Fibroblast of gingiva (primary cell): ENCODE measurements at places on chromosomes 2 and 18.

DNA sequence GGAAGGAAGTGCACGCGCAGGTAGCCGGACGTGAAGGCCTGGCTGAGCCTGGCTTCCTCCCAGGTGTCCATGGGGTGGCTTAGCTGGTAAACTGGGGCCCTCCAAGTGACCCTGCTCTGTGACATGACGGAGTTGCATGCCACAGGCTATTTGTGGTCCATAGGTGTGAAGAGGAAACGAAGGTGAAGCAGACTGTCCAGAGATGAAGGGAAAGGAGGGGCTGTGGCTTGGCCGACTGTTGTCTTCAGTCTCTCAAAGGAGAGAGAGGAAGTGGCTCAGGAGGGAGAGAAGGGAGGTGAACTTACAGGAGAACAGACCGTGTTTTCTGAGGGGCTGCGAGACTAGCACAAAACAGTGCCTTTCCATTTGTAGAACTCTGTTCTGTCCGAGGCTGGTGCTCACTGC is 19.3 kb downstream of the INPP5D start:
- DNase-seq = no peak

DNA sequence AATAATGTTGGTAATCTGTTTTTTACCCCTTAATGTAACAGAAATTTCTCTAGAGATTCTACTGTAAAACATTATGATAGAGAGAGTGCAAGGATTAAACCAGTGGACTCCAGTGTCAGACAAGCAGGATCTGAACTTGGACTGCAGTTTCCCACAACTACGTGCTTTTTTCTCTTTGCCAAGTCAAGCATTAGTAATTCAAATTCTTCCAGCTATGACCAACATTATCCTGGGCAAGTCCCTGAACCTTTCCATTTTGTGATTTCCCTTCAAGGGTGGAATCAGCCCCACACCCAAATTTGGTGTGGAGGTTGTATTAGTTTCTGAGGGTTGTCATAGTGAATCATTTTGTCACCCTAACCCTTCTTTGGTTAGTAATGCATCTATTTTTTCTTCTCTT is 482.0 kb downstream of the ZNF516 start:
- no peak for DNase-seq

DNA sequence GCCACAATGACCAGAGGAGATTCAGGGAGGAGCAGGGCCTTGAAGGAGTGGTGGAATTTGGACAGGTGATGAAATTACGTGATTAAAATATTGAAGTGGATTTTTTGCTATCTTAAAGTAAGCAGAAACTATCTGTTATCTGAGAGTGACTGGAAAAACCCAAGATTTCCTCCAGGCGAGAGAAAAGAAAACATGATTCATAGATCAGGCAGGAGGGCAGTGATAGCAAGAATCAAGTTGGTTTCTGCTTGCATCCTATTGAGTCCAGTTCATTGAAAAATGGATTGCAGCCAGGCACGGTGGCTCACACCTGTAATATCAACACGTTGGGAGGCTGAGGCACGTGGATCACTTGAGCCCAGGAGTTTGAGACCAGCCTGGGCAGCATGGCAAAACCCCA is 127.8 kb downstream of the NXPH2 start:
- DNase-seq = no peak

DNA sequence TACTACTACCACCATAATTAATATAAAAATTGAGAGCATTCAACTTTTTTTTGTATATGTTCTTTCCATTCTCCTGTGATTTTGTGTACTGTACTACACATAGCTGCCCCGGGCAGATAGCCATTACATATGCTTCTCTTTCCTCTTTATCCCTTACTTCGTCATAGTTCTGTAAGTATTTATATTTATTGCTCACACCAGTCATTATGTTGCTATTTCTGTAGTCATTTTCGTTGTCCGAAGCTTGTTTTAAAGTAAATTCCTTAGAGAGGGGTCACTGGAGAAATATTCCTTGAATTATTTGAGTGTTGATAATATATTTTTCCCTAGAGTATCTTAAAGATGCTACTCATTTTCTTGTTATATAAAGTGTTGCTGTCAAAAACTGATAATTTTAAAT is 144.0 kb downstream of the CLIP4 start:
- no peak for DNase-seq

GRCh38 chr2:223952280-223952968 is 4.8 kb upstream of the MRPL44 start:
- no peak for DNase-seq

GRCh38 chr2:96762529-96763311 is 2.0 kb downstream of the CNNM4 start:
- DNase-seq = no peak

DNA sequence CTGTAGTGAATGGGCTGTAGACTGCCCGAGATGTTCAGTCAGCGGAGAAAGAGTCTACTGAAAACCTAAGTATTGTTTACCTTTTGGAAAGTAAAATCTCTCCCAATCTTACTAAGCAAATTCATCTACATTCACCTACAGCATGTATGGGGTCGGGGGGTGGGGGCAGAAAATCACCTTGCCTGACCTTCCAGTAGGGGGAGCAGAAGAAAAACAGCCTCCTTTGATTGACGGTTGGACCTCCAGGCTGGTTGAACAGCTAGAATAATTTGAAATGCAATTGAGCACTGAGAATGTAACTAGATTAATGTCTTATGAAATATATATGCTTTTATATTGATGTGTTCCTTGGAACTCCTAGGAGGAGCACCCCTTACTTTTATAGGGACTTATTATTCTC is 10.0 kb downstream of the LRATD1 start:
- DNase-seq = no peak

DNA sequence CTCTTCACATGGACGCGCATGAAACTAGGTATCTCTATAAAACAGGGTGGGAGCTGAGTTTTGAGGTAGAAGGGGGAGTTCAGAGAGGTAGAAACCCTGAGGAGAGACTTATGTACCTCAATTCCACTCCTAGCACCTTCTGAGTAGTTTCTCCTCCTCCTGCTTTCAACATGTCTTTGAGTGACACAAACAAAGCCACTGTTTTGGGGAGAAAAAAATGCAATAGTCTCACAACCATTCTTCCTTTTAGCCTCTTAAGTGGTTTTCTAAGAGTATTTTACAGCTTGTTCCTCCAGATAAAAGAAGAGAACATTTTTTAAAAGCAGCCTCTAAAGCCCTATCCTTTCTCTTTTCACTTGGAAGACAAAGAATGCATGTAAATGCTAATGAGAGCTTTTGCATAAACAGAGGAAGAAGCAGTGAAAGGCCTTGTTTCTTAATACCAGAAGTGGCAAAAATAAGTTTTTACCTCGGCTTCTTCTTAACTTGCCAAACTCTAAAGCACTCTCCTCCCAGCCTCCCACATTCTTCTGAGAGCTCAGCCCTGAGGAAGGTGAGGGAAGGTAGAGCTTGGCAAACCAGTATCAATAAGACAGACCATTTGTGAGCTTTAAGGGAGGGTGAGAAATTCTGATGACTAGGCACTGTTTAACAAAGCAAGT is 1304.4 kb upstream of the ACVR2A start:
- no peak for DNase-seq

GRCh38 chr18:48687346-48688042 is 148.7 kb downstream of the CTIF start:
- DNase-seq = no peak

- no peak for DNase-seq
Measured at GRCh38 chr2:26340831-26341230, 5.1 kb upstream of the SELENOI start.

DNA sequence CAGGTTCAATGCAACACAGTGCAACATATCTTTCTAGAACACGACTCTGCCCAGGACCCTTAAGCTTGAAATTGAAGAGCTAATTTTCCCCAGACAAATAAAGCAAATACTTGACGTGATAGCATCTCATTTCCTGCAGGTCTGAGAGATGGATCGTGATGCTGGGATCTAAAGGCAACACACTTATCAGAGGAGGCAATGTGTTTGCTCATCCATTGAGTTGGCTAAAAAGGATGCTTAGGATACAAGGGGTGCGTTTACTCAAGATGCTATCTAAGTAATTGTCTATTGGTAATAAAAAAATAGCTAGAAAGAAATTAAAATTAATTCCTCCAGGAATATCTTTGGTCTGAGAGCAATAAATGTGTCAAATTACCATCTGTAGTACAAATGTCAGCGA is 129.0 kb downstream of the SOCS6 start:
- no peak for DNase-seq

DNA sequence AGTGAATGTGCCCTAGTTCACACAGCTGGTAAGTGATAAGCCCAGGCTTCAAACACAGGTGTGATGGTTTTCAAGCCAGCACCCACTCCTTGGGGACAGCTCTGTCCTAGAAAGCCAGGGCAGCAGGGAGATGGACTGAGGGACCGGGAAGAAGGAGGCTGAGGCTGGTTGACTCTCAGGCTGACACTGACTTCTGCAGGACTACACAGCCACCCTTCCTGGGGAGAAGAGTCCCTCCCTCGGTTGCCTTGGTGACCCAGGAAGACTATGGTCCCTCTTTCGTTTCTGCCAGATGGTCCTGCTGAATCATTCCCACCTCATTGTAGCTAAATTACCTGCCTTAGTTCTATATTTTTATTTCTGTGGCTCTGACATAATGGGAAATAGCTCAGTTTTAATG is 11.3 kb upstream of the FSHR start:
- DNase-seq = no peak

- DNase-seq = peak; percentile 47
Measured at GRCh38 chr2:227849906-227850305, 21.5 kb upstream of the DAW1 start.

DNA sequence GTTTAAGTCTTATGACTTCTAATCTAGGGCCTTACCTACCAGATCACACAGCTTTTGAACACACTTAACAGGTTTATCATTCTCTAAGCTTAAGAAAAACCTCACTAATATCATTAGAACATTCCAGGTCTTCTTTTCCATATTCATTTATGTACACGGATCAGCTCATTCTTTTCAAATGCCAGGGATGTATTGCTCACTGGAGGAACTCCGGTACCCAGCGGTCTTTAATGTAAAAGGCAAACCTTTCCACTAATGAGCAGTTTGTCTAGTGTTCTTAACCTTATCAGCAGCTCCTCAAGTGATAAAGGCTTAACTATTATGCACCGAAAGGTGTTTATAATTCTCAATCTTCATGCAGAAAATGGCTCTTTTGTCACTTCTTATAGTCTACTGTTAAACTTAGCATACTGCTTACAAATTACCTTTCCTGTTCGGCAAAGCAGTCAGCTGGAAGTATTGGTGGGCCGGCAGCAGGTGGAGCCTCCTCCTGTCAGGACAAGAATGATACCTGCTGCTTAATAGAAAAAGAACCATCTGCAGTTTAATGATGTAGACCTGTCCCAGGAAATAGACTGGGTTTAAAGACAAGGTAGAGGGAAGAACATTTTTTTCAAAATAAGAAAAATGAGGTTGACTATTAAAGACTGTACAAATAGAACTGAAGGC is 142.7 kb downstream of the FIGN start:
- DNase-seq = no peak

DNA sequence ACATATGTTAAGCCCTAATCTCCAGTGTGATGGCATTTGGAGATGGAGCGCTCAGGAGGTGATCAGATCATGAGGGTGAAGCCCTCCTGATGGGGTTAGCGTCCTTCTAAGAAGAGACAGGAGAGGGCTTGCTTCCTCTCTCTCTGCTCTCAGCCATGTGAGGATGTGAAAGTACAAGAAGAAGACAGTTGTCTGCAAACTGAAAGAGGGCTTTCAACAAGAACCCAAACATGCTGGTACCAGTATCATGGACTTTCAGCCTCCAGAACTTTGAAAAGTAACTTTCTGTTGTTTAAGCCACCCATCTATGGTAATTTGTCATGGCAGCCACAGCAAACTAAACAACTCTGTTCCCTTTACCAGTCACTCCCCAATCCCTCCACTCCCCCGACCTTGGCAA is 47.4 kb downstream of the CACNB4 start:
- no peak for DNase-seq

- DNase-seq = no peak
Measured at GRCh38 chr2:218368621-218369153, 12.0 kb downstream of the CATIP start.

GRCh38 chr18:25672490-25672889 is 320.5 kb upstream of the ZNF521 start:
- no peak for DNase-seq

DNA sequence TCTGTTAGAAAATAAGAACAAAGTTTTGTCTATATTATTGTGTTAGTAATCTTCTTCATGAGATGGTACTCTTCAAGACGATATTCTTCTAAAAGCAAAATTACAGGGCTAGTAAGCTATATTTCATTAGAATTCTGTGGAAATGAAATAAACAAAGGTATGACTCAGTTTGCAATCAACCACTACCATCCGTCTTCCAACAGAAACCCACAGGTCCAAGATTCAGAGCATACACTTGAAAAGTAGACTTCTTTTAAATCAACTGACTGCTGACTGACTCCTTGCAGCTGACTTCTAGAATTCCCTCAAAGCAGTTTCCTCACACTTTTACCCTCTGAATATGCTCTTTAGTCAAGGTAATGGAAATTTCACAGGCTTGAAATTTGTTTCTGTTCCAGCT is 193.7 kb downstream of the GCA start:
- DNase-seq = no peak

DNA sequence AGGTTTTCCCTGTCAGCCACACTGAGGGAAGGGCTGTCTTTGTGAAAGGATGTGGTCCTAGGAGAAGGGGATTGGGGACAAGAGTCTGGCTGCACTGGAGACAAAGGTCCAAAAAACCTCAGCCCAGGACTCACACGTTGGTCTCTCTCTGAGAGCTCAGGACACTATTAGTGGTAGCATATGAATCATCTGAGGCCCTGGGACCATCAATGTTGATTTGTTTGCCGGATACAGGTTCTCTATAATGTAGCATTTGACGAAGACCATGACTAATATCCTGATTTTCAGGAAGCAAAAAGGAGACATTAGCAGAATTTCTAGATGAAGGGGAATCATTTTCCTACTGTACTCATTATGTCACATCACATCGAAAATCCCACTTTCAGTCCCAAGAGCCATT is 22.2 kb upstream of the DNAH6 start:
- DNase-seq = no peak

DNA sequence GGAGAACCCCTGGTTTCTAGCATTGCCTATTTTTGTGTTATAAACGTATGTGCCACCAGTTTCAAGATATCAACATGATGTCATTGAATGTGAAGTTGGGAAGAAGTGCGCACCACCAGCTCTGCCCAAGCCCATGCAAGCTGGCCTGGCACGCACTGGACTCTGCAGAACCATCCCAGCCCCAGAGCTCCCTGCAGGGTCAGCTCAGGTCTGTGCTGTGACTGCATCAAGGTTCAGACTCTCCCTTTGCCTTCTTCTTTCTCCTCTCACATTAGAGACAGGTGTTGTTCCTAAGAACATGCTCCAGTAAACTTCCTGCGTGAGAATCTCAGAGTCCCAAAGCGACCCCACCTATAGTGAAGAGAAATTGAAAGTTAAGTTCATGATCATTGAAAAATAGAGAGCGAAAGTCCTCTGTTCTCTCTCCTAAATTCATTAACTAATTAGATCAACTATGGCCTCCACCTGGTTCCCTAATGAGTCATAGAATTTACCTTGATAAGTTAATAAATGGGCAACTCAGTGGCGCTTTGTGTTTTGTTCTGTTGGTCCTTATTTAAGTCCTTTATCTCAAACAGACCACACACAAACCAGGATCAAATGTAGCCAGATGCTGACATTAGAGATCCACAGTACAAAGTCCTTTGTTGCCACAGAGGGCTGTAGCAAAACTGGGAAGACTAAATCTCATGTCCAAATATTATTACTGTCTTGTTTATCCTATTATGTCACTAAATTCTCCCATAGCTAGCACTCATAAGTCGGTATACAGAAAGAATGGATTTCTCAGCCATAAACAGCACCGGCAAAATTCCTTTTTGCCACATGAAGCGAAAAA is 432.3 kb downstream of the STK39 start:
- no peak for DNase-seq

- no peak for DNase-seq
Measured at GRCh38 chr2:181058378-181059269, 78.2 kb downstream of the UBE2E3 start.

GRCh38 chr2:151161821-151162551 is 99.7 kb downstream of the RBM43 start:
- DNase-seq = peak; percentile 40
